ENCODE measurements at places on chromosomes 5 and 9.

DNA sequence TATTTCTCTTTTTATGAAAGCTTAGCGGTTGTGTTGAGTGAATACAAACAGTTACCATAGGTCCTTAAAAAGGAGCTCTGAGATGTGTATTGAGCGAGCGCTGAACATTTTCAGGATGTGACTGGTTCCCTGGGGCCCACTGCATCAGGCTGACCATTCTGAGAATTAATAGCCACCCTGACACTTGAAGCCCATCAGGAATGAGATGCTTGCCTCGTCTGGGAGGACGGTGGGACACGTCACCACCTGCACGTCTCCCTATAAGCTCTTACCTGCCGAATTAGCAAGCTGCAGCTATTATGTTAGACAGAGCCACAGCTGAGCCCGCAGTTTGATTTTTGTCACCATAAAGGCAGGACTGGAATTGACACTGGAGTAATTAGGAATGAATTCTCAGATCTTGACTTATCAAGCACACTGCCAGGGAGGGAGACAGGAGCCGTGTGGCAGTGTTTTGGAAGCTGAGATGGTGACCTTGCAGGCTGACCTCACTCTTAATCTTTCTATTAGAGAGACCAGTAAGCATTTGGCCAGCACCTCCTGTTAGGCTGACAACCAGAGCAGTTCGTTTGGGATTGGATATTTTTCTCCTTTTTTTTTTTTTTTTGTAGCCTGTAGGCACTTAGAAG is 373.1 kb upstream of the WWC1 start:
- no peak for DNase-seq

- DNase-seq = no peak
Observed at GRCh38 chr5:135436951-135437418, 10.2 kb downstream of the DCANP1 start.

GRCh38 chr5:99646011-99646647 is 717.3 kb upstream of the CHD1 start:
- no peak for DNase-seq

DNA sequence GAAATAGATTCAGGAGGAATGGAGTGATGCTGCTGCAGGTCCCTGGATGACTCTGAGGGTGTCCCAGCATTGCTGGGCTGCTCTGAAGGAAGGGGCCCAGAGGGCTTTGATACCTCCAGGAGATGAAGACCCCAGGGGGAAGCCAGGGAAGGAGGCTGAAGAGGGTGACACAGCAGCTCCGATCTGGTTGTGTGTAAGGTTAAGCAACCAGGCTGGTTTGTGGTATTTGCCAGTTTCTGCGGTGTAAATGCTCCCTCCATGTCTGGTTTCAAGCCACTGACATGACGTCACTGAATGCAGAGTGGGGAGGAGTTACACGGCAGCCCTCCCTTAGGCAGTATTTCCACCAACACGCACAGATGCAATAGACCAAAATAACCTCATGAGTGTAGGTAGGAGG is 40.0 kb upstream of the ORM1 start:
- DNase-seq = no peak

GRCh38 chr5:96150007-96150406 is 188.4 kb upstream of the ELL2 start:
- DNase-seq = no peak

DNA sequence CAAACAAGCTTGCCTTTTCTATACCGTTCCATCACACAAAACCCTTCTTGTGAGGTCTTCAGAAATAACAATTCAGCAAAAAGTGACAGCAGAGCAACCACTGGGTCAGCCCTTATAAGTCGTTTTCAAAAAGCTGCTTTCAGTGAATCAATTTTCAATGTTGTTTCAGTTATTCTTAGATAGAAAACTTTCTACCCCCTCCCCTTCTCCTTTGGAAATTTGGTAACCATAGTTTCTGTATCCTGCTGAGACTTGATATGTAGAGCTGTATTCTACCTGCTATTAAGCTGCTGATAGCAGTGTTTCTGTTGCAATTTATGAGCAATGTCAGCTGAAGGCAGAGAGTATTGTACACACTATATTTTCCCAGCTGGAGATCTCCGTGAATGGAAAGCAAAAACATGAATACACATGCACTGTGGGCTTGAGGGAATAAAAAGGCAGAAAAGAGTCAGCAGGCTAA is 75.7 kb downstream of the ZNF608 start:
- no peak for DNase-seq

- DNase-seq = no peak
Observed at GRCh38 chr9:115395511-115396021, 277.6 kb upstream of the TNC start.

- DNase-seq = no peak
Observed at GRCh38 chr9:86082870-86083269, 16.5 kb downstream of the GOLM1 start.

DNA sequence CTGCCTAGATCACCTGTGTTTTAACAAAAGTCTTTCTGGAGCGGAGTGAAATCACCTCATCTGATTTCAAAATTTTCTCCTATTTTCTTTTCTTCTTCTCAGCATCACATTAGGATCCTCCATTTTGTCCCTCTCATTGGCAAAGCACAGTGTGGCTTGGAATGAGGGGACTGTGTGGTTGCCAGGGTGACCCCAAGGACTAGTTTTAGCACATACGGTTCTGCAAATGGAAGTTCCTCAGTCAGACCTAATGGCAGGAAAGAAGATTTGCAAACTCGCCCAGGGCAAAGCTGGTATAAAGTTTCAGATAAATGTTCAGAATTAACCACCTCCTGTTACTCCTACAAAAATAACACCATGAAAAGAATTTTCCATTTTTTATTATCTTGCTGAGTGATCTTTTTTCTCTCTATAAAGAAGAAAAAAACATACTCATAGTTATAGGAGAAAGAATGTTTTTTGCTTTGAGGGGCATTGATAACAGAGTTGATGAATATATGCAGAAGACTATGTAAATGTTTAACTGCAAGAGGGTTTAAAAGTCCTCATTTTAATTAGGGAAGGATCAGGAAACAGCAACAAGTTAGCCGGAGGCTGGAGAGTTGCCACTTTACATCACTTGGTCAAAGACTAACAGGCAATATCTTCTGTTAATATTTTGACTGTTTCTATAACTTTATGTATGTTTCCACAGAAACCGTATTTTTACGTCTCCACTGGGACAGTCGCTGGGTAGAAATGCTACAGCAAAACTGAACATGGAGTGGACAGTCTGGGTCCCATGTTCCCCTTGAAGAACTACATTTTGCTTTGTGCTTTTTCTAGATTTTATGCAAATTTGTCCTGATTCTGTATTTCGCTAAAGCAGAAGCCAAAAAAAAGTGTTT is 257.8 kb downstream of the NR2F1-AS1 start:
- no peak for DNase-seq

DNA sequence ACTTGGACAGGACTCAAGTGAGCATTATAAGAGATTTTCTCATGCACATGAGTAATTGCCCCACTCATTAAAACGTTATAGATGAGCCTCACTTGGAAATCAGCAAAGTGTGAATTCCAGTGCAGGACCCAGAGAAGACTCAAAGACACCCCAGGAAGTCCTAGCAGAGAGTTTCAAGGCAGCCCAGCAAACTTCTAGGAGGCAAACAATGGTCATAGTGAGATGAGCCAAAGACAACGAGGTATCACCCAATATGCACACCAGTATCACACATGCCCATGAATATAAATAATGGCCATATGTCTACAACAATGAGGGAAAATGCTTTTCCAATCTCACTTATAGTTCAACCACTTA is 245.9 kb downstream of the ACTL7B start:
- no peak for DNase-seq

GRCh38 chr5:158881091-158881880 is 218.4 kb downstream of the EBF1 start:
- DNase-seq = no peak

- DNase-seq = no peak
Observed at GRCh38 chr9:17824191-17824590, 245.3 kb downstream of the SH3GL2 start.

DNA sequence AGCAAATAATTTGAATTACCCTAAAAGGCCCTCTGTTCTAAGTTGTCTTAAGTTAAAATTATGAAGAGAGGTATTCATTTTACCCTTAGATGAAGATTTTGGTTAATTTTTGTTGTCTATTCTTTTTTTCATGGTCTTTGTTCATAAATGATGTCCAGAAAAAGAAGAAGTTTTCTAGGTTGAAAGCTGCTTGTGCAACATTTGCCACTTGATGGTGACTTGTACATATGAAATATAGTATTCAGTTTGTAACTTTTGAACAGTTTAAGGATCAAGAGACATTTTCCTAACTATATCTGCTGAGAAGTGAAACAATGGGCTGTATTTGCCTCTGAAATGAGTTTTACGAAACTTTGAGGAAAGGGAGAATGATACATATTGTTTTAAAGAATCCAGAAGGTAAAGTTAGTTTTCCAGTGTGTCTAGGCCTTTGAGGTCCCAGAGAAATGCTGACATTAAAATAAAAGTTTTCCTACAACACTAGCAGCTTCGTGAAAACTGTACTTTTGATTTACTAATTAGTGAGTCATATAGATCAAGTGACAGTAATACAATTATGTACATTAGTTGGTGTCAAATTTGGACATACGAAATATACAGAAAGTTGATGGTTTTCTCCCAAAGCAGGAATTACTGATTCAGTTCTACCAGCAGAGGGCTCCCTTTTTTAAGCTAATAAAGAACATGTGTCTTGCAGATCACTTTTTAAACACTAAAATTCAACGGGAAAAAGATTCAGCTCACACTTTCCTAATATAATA is 70.5 kb downstream of the PIK3R1 start:
- DNase-seq = peak; percentile 48

DNA sequence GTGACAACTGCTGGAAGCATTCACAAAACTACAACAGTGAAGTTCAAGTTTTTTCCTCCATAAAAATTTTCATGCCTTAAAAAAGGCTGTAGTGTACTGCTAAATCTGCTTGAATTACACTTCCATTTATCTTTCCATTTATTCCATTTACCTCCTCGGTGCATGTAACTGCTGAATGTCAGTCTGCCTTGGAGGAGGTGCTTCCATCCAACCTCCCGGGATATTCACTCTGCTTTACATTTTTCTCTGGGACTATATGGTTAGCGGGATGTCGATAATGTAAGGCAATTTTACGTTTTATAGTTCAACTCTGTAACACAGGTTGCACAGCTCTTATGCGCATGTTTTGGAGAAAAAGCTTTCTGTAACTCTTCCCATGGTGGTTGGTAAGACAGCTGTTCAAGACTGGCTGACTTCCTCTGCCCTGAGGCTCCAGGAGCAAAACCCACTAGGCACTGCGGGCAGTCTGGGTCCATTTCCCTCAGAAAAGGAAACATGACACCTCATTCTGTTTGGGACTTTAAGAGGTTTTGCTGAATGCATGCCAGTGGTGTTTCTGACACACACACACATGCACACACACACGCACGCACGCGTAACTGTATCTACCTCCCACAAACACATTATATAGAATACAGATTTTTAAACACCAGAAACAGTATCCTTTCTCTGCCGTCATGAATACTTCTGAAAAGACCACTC is 66.1 kb downstream of the SPTLC1 start:
- DNase-seq = no peak

DNA sequence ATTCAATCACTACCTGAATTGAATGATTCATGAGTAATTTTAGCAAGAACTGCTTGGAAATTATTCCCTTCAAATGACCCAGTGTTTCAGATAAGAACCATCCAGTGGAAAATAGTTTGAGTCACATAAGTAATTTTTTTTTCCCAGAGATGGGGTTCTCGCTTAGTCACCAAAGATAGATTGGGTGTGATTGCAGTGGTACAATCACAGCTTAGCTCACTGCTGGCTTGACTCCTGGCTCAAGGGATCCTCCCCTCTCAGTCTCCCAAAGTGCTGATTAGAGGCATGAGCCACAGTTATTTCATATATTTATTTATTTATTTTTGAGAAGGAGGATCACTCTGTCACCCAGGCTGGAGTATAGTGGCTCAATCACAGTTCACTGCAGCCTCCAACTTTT is 574.5 kb upstream of the ARRDC3 start:
- no peak for DNase-seq

DNA sequence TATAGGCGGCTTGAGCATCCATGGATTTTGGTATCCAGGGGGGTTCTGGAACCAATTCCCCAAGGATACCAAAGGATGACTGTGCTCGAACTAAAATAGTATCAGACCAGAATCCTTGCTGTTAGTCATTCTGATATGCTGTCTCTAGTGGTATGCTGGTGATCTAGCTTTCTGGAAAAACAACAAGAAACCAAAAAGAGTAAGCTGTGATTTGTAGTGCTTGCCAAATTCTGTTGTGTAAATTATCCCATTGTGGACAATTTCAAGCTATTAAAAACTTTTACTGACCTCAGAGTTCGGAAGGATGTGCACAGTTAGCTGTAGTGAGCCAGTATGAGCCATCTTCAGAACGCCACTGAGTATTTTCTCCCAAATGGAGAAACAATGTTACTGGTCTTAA is 99.0 kb upstream of the FBN2 start:
- DNase-seq = no peak

DNA sequence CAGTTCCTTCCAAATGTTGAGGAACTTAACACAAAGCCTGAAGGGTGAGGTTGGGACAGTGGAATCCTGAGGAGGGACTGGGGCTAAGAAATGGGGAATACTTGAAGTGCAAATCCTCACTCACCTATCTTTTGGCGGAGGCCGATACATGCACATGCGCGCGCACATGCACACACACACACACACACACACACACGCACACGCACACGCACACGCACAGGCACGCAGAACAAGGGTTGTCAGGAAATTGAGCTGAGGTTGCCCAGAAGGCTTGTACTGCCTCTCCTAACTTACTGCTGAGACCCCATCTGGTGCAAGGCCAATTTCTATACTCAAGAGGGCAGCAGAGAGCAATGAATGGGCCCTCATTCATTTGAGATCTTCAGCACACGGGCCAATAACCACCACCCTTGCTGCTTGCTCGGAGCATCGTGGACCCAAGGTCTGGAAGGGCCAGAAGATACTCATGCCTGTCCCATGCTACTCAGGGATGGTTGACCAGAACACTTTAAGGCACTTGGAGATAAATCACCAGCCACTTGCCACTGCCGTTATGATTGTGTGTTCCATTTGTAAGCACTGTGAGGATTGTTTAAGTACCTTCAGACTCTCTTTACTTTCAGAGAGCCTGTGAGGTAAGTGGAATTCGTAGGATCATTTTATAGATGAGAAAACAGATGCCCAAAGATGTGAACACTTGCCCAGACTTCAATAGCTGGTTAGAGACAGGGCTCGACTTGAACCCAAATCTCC is 21.5 kb downstream of the BTF3 start:
- DNase-seq = peak; percentile 72

- DNase-seq = no peak
Observed at GRCh38 chr9:136921718-136922117, 22.8 kb downstream of the FBXW5 start.

DNA sequence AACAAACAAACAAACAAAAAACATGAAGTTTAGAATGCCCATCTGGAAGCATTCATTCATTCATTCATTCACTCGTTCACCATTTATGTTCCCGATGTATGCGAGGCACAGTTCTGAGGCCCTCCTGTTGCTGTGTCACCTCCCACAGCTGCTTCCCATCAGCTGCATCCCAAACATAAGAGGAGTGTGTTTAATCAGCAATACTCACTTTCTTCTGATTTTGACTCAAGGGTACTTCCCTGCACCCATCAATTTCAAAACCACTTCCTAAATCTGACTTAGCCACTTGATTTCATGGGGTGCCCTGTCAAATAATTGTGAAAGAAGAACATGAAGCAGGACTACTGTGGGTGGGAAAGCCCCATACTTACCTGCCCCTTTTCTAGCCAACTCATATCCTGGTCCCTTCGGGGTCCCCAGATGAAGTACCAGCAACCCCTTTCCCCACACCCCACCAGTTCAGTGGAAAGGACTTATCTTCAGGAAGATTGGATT is 128.0 kb upstream of the IL12B start:
- no peak for DNase-seq

GRCh38 chr5:163190784-163191183 is 246.6 kb upstream of the CCNG1 start:
- DNase-seq = no peak

GRCh38 chr5:128962211-128962610 is 3.1 kb upstream of the SLC27A6 start:
- DNase-seq = no peak

Measured in central memory CD4-positive, alpha-beta T cell (primary cell).